ENCODE measurements at places on chromosomes 12 and 14.

- no peak for DNase-seq
Measured at GRCh38 chr14:81589381-81590065, 55.9 kb upstream of the SEL1L start.

DNA sequence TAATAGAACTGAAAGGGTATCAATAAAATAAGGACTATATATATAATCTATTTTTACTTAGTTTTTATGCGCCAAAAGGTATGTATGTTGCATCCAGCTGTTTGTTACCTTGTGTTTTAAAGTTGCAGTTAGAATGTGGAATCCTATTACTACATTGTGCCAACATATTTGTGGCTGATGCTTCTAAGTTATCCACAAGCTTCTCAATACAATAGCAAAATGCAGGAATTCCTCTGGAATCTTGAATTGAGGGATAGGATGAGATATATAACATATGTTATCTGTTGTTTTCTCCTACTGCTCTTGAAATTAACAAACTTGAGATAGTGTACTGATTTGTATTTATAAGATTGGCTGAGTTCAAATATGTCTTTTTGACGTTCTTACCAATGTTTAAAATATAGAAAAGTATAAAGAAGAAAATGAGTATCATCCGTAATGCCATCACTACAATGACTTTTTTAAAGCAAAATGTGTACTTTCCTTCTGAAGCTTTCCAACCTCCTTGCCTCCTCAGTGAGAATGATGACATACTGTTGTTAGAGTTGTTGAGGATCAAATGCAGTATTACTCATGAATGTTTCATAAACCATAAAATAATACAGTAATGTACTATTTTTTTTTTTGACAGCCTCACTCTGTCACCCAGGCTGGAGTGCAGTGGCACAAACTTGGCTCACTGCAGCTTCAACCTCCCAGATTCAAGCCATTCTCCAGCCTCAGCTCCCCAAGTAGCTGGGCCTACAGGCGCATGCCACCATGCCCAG, 6.6 kb downstream of the RAP1B start:
- DNase-seq = no peak

GRCh38 chr14:55019968-55020554, 6.8 kb downstream of the WDHD1 start:
- DNase-seq = no peak

- DNase-seq = no peak
Measured at GRCh38 chr12:47903927-47904712, 674 bp downstream of the VDR start.

GRCh38 chr14:51119411-51120051, 24.6 kb upstream of the TRIM9 start:
- no peak for DNase-seq

DNA sequence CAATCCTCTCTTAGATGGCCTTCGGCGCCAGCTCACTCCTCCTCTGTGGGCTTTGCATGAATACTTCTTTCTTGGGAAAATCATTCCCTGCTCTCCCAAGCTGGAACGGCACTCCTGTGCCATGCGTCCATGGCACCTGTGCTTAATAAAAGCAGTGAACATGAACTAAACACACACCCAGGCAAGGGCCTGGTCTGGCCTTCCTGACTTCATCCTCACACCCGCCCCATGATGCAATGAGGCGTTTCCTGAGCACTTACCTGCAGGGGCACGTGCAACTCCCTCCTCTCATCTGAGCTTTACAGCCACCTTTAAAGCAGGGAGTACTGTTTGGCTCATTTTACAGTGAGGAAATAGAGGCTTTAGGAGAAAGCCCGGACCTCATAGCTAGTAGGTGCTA, 219.8 kb downstream of the SLC41A2 start:
- DNase-seq = peak; percentile 59

DNA sequence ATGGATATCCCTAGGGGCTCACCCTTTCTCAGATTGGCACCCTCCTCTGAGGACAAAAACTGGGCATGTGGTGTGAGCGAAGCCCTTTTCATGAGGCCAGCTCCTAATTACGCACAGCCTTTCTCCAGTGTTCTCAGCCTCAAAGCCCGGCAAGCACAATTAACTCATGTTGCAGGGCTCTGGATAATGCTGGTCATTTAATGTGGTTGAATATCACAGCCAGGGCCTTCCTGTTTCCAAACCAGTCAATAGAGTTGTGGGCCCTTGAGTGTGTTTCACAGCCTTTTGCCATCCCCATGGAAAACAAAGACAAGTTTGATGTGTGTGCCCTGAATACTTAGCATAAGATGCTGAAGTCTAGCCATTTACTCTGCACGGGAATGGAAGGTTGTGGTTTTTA, 114.2 kb upstream of the ARHGAP5 start:
- no peak for DNase-seq

Data from NCI-H526 (cell line).